ENCODE measurements at places on chromosomes 4 and X.

- no peak for DNase-seq
Measured at GRCh38 chr4:62023633-62024032, 823.5 kb downstream of the ADGRL3 start.

GRCh38 chr4:73499996-73500765, 18.6 kb downstream of the AFM start:
- DNase-seq, result no peak

DNA sequence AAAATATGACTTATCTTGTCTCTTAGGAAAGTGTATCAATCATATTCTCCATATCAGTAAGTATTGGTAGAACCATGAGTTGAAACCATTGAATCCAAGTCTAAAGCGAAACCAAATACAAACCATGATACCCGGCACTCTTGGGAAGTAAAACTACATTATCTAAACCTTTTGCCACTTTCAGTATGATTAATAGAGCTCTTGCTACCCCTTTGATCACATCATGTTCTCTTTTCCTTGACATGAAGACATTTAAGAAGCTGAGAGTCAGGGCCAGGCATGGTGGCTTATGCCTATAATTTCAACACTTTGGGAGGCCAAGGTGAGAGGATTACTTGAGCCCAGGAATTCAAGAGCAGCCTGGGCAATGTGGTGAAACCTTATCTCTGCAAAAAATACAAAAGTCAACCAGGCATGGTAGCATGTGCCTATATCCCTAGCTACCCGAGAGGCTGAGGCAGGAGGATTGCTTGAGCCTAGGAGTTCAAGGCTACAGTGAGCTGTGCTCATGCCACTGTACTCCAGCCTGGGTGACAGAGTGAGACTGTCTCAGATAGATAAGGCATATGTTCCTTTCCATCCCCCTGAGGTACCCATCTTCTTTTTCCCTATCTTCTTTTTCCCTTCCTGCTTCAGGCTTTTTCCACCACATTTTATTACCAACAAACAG, 45.4 kb downstream of the CEP135 start:
- DNase-seq, result no peak

DNA sequence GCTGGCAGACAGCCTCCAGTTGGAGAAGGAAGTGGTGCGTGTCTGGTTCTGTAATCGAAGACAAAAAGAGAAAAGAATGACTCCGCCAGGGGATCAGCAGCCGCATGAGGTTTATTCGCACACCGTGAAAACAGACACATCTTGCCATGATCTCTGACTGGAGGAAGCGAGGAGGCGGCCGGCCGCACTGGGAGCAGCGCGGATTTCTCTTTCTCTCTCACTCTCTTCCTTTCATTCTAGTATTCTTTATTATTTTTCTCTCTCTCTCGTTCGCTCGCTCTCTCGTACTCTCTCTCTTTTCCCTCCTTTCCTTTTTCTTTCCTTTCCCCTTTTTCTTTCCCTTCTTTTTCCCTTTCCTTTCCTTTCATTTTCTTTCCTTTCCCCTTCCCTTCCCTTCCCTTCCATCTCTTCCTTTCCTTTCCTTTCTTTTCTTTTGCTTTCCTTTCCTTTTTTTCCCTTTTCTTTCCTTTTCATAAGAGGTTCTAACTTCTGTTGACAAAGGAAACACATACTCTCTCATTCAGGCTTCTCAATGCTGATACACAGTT, 1.2 kb downstream of the POU3F4 start:
- no peak for DNase-seq

DNA sequence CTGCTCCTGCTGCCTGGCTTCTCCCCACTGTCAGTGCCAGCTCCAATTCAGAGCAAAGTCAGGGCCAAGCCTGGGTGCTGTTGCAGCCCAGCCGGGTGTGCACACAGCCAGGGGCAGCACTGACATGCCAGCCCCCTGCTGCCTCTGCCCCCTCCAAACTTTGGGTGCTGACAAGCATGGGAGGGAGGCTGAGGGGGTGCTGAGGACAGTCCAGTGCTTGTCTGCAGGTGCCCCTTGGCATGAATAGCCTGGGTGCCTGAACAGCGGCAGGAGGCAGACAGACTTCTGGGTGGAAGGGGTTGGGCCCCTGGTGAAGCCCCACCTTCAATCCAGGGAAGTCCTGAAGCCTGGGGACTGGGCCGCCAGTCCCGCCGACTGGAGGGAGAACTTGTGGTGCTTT, 31.2 kb upstream of the PAGE1 start:
- DNase-seq, result no peak

DNA sequence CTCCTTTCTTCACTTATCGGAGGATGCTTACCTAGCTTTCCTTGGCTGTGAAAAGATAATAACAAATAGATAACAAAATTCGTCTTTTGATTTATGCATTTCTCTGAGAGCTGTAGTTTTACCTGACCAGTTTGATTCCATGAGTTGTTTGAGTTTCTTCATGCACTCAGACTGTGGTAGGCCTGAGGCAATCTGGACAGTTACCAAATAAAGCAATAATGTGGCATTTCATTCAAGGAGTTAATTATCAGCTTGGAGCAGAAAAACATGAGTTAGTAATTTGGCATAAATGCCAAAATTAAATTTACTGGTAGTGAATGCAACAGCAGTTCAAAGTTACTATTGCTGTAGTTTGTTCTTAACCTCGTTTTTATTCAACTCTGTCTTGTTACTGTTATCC, 53.5 kb downstream of the FABP2 start:
- no peak for DNase-seq
